ENCODE measurements at places on chromosomes 12 and 14. TPM values are rescaled to one million over a fixed set of nuclear protein-coding genes. Genes with fewer than 3 reads are reported as not detected.
A peak's percentile ranks its signal among the peaks of the same experiment; 100 is the strongest.

- DNase-seq = no peak
These were observed 215.7 kb downstream of the KIF21A start for GRCh38 chr12:39227218-39227617.

GRCh38 chr12:110373425-110373824, 30.1 kb downstream of the ANAPC7 start:
- DNase-seq = no peak

- DNase-seq = no peak
These were observed 272 bp downstream of the HECTD1 start for GRCh38 chr14:31207287-31207754.

DNA sequence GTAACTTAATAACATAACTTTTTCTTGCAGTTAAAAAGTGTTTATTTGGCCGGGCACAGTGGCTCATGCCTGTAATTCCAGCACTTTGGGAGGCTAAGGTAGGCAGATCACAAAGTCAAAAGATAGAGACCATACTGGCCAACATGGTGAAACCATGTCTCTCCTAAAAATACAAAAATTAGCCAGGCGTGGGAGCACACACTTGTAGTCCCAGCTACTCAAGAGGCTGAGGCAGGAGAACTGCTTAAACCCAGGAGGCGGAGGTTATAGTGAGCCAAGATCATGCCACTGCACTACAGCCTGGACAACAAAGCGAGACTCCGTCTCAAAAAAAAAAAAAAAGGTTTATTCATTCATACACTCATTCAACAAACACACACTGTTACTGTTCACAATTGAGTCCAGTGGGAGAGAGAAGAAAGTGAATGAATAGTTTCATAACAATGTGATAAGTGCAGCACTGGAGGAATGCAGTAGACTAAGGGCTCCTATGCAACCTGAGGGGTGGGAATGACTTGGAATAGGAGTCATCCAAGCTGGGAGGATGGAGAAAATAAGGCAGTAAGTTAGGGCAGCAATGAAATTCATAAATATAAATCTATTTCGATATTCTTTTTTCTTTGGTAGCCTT, 19.8 kb downstream of the DAD1 start:
- no peak for DNase-seq

GRCh38 chr12:83843541-83843940, 1069.1 kb downstream of the SLC6A15 start:
- DNase-seq = no peak

- DNase-seq = peak; percentile 94
These were observed 11.0 kb downstream of the ZNF219 start for GRCh38 chr14:21087294-21088091.

GRCh38 chr12:123041042-123041531, 60.6 kb downstream of the ARL6IP4 start:
- no peak for DNase-seq

DNA sequence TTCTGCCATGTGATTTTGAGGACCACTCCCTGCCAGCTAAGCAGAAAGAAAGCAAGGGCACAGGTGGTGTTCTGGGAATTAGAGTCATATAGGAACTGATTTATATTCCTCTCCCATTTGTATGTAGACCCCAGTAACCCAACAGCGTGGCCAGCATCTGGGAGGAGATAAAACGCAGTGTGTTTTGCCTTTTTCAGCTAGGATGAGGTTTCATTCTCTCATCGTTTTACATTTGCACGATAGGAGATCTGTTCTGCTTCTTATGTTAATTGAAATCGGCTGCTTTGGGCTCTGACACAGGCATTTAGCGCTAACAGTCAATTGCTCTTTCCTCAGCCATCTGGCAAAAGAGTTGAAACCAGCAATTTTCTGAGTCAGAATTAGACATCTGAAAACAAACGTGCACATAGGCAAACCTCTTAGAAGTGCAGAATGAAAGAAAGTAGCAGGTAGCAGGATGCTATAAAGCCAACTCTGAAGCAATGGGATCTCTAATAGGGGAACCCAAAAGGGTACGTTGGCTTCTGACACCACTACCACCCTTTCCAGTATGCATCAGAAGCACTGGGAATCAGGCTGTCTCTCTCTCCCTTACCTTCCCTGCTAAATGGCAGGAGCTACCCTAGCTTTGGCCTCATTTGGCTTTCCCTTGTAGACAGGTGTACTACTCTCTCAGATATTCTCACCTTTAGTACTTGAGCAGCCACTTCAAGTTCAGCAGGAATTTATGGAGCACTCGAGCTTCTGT, 219.1 kb downstream of the PHLDA1 start:
- no peak for DNase-seq

DNA sequence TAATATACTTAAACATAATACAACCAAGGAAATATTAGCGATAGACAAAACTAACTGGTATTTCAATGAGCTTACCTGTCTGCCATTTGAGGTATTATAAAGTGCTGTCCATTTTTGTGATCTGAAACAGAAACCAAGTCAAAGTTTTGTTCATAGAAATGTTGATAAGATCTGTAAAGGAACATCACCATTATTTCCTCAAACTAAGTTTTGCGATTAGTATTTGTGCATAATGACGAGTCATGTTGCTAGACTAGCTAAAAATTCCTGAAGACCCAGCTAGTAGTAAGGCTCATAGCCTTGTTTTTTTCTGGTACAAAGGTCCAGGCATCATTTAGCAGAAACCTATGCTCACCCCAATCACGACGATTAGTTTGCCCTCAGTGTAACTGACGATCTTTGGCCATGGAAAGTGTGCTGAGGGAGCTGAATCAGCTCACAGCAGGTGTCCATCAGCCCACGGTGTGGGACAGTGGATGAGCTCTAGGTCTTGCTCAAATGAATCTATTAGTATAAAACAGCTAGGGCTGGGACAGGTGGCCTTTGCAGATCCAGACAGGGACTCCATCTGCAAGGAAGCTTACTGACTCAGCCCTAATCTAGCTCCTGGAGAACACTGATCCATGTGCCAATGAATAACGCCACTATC, 28.7 kb downstream of the GIT2 start:
- no peak for DNase-seq

DNA sequence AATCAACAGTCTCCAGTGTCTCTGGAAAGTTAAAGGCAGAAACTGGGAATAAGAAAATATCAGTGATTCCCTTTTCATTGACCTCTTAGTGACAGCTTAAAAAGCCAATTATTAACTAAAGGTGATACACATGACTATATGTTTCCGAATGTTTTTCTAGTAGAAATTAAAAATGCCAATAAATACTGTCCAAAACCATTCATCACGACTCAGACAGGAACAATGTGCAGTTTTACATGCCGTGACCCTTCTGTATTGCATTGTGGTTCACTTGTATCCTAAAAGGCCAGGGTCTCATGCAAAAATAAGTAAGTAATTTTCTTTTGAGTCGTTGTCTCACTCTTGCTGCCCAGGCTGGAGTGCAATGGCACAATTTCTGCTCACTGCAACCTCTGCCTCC, 105.9 kb upstream of the TTC7B start:
- no peak for DNase-seq

- DNase-seq = no peak
These were observed 43.4 kb downstream of the NFKBIA start for GRCh38 chr14:35361141-35361480.

GRCh38 chr12:6053541-6053940, 70.9 kb downstream of the VWF start:
- no peak for DNase-seq

DNA sequence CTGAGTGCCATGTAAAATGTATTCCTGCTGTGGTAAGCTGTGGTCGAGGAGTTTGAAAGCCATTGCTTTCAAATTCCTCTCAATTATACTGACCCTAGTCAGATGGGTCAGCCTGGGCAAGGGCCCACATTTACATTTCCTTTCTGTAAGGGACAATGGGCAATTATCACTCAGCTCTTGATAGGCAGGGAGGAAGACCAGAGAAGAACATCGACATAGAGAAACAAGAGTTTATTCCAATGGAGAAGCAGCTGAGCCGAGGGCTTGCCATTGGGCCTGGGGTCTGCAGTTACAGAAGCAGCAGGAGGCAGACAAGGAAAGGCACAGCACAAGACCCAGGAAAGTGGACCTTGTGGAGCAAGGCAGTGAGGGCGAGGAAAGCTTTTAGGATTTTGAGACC, 9.7 kb downstream of the NRIP2 start:
- DNase-seq = no peak

DNA sequence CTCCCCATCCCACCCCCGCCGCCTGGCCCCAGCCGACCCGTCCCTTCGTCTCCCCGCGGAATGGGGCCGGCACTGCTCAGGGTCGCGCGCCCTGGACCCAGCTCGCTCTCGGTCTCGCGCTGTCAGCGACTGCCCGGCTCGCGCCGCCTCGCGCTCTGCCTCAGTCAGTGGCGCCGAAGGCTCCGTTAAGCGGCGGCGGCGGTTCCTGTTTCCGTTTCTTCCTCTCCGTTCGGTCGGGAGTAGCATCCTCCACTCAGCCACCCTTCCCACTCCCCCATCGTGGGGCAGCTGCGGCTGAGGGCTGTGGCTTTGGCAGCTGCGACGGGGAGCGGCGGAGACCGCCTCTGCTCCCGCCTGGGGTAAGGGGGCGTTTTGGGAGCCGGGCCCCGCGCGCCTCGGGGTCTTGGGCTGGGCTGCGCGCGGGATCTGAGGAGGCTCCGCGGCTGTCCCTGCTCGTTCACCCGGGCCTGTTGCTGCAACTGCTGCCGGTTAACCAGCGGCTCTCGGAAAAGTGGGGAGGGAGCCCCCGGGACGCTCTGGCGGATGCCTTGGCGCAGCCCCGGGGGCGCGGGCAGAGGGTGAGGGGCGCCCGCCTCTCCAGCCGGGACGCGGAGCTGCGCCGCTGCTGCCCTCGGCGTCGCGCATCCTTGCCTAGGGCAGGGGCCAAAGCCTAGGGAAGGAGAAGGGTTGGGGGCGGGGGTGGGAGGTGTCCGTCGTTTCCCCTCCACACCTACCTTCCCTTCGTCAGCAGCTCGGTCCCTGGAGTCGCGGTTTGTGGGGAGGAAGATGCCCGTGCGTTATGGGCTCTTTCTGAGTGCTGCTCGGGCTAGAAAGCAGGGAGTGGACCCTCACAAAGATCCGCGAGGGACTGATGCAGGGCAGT, 567 bp downstream of the FUT8 start:
- DNase-seq = peak; percentile 41

- DNase-seq = no peak
These were observed 3.8 kb downstream of the RAPGEF3 start for GRCh38 chr12:47754881-47755280.

DNA sequence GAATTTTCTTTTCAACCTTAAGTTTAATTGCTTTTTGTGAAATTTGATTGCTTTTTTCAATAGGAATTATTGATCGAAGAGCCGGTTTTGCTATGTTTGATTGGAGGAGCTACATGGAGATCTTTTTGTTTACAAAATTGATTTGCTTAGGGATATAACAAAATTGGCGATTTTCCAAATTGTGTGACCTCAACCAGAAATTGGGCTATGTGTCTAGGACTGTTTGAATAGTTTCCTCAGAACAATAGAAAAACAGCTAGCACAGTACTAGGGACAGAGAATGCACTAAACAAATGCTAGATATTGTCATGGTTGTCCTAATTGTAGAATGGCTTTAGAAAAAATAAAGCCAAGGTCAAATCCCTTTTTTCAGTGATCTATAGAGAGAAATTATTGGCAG, 2.4 kb downstream of the SLC17A8 start:
- no peak for DNase-seq

- DNase-seq = no peak
These were observed 29.6 kb downstream of the FOXN4 start for GRCh38 chr12:109279525-109279924.

DNA sequence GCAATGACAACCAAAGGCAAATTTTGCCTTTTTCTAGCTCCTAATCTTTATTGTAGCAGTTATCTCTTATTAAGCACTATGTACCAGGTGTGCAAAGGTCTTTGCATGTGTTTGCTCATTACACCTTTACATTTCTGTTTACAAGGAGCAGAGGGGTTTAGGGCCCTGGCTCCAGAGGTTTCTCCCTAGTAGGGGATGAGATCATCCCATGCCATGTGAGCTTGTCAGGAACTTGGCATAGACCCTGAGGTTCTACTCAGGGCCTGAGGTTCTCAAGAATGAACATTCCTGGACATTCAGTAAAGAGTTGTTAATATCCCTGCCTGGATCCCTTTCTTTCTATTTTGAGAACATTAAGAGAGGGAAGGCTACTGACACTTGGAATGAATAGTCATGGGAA, 292.0 kb downstream of the RPAP3 start:
- DNase-seq = no peak

- DNase-seq = no peak
These were observed 69.4 kb downstream of the ACSM4 start for GRCh38 chr12:7373226-7373625.

DNA sequence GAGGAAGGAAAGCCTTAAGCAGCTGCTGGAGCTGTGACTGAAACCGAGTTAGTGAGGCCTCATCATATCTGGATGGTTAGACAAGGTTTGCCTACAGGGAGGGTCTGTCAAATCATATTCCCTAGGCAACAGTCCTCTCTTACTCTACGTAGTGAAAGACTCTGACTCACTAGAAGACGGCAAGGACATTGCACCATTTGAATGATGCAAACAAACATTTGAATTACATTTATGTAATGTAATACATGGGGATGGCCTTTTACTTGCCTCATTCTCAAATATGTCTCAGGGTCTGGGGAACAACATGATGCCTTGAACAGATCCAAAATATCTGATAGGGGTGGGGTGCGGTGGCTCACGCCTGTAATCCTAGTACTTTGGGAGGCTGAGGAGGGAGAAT, 29.8 kb upstream of the STRAP start:
- no peak for DNase-seq

- DNase-seq = no peak
These were observed 66.4 kb upstream of the OTOGL start for GRCh38 chr12:80032946-80033345.

DNA sequence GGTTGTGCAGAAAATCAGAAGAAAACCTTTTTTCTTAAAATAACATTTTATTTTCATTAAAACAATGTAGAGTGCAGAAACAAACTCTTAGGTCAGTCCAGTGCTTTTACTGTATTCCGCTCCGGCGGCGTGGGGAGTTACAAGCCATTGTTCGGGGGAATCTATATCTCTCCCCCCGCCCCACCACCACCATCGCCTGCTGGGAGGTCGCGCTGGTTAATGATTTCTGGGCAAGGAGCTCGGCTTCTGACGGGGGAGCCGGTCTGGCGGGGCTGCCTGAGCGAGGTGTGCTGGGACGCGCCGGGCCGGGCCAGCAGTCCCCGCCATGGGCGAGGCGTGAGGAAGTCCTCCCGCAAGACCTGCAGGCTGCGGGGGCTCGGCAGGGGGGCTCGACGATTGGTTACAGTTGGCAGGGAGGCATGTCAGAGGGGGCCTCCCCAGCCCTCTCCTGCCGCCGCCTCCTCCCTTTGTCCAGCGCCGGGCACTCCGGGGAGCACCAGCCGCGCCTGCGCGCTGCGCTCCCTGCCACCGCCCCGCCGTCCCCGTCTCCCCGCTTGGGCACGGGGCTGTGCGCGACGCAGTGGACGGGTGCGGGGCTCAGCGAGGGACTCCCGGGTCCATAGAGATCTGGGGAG, 1.0 kb upstream of the DUSP6 start:
- DNase-seq = peak; percentile 59

Gene C12orf50
- total RNA-seq = 0.22 TPM

Gene LRIG3
- total RNA-seq = not detected

Gene KRT73
- 7.8 TPM for total RNA-seq

Gene PTCSC3
- not detected for total RNA-seq

Gene NTN4
- 0.14 TPM for total RNA-seq

Gene ADCY4
- total RNA-seq = 7.9 TPM

Gene RTN1
- not detected for total RNA-seq

Gene FOXG1
- not detected for total RNA-seq

Gene PAPOLA
- 176 TPM for total RNA-seq

Gene TAS2R13
- total RNA-seq = 0.19 TPM

Gene FOXN4
- total RNA-seq = not detected

Measured in CD8-positive, alpha-beta T cell (primary cell).